K562 (cell line): ENCODE measurements at places on chromosomes 12 and 14. TPM values are rescaled to one million over a fixed set of nuclear protein-coding genes. Genes with fewer than 3 reads are reported as not detected.

Gene GPR84
- polyA plus RNA-seq = not detected in 2 replicates

DNA sequence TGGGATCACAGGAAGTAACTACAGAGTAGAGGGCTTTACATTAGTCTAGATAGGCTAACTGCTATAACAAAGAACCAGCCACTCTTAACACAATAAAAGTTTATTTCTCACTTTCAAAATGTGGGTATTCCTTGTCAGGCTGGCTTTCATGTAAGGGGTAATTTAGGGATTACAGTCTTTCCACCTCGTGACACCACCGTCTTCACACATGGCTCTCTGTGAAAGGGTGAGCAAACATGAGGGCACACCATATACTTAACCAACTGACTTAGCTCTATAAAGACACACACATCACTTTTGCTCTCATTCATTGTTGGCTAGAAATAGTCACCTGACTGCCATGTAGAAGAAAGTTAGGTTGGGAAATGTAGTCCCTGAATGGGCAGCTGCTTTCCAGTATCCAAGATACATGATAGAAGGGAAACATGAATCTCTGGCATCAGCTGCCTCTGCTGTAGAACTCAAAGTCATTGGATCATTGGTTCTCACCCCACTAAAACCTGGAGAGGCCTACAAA, 66.1 kb upstream of the CRY1 start:
- no peak for DNase-seq

- DNase-seq = no peak
Observed at GRCh38 chr12:2535583-2536204, 259.1 kb upstream of the FKBP4 start.

DNA sequence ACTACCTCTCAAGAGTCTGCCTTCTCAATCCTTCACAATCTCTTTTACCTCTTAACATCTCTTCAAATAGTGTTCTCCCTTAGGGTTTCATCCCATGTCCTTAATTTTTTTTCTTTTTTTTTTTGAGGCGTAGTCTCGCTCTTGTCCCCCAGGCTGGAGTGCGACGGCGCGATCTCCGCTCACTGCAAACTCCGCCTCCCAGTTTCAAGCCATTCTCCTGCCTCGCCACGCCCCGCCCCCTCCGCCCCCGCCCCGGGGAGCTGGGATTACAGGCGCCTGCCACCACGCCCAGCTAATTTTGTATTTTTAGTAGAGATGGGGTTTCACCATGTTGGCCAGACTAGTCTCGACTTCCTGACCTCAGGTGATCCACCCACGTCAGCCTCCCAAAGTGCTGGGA, 7.0 kb upstream of the BCAT1 start:
- DNase-seq = no peak
